ENCODE measurements at places on chromosomes 13 and 19.

DNA sequence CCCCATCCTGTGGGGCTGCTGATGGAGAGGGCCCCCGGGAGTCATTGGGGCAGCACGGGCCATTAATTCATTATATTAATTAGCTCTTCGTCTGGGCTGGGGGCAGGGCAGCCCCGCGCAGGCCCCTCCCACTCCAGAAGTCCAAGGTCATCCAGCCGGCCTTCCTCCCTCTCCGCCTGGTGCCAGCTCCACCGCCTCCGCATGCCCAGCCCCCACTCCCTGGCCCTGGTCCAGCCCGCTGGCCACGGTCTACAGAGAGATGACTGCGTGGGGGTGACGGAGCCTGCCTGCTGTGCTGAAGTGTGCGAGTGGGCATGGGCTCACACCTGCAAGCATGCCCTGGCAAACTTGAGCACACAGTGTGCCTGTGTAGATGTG lies 8.8 kb downstream of the IGLON5 start:
- DNase-seq, result no peak

DNA sequence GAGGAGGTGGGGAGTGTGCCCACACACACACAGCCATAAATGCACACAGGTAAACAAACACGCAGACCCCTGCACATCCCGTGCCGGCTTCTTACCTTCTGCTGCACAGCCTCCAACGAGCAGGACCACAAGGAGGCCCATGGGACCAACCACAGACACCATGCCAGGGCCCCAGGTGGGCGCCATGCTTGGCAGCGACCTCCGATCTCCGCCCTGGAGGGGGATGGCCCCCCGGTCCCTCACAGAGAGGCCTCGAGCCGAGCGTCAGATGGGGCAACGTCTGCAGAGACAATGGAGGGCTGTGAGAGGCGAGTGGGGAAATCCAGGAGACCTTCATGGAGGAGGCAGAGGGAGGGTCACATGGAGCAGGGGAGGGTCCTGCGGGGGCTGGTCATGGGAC lies 54.7 kb downstream of the PTPRS start:
- DNase-seq, result no peak

- DNase-seq, result no peak
Observed at GRCh38 chr19:39987167-39987566, 9.7 kb upstream of the ZNF546 start.

- DNase-seq, result no peak
Observed at GRCh38 chr13:40158218-40158617, 502.8 kb downstream of the COG6 start.

GRCh38 chr13:80164462-80164861 lies 176.5 kb downstream of the SPRY2 start:
- no peak for DNase-seq

GRCh38 chr19:12899891-12900518 lies 9.0 kb downstream of the GCDH start:
- no peak for DNase-seq

DNA sequence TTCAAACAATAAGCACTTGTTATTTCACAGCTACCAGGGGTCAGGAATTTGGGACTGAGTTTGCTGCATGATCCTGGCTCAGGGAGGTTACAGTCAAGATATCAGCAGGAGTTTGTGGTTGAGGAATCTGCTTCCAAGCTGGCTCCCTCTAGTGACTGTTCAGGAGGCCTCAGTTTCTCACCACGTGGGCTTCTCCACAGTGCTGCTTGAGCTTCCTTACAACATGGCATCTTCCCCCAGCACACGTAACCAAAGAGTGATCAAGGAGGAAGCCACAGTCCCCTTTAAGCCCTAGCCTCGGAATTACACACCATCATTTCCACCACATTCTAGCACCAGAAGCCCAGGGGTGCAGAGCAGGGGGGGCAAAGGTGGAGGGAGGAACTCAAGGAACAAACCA lies 28.8 kb downstream of the CELF5 start:
- DNase-seq, result no peak

- peak; percentile 43 for DNase-seq
Observed at GRCh38 chr19:1068009-1069001, 1.3 kb downstream of the ARHGAP45 start.

DNA sequence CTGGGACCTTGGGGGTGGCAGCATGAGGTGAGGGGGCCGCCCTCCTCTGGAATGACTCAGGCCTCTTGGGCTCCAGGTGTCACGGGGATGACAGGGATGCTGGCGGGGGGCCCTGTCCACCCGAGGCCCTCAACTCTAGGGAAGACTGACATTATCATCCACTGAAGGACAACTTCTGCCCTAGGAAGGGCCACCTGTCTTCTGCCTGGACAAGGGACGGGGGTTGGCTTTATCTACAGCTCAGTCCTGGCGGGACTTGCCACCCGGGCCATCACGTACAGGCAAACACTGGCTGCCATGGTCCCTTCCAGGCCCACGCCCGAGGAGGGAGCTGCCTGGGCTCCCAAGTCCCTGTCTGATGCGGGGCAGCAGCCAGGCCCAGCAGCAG lies 130.7 kb downstream of the STK24 start:
- no peak for DNase-seq

DNA sequence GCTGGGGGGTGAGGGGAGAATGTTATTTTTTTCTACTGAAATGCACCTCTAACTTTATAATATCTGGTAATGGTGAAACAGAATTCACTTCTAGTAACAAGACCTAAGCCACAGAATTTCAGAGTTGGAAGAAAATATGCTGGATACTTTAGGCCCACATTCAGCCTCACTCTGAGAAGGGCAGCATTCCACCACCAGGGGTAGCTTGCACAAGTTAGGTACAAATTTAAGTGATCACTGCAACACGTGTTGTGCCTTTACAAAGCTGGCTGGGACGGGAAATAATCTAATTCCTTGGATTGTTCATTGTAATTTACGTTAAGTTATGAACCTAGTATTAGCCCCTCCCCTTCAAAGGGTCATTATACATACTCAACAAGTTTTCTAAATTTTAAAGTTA lies 192.3 kb downstream of the RGCC start:
- DNase-seq, result no peak

DNA sequence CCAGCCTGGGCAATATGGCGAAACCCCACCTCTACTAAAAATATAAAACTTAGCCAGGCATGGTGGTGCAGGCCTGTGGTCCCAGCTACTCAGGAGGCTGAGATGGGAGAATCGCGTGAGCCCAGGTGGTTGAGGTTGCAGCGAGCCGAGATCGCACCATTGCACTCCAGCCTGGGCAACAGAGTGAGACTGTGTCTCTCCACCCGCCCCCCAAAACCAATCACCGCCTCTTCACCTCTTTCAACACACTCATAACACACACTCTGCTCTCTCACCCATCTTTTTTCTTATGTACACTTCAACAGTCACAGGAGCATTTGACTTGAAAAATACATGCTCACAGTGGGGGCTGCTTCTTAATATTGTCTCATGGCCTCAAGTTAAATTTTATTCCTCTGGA lies 76.8 kb downstream of the ESD start:
- no peak for DNase-seq

GRCh38 chr13:41645331-41645730 lies 188.0 kb downstream of the RGCC start:
- no peak for DNase-seq

GRCh38 chr13:73742982-73743381 lies 391.2 kb downstream of the KLF12 start:
- DNase-seq, result no peak

GRCh38 chr13:46982856-46983582 lies 86.2 kb upstream of the HTR2A start:
- DNase-seq, result no peak

DNA sequence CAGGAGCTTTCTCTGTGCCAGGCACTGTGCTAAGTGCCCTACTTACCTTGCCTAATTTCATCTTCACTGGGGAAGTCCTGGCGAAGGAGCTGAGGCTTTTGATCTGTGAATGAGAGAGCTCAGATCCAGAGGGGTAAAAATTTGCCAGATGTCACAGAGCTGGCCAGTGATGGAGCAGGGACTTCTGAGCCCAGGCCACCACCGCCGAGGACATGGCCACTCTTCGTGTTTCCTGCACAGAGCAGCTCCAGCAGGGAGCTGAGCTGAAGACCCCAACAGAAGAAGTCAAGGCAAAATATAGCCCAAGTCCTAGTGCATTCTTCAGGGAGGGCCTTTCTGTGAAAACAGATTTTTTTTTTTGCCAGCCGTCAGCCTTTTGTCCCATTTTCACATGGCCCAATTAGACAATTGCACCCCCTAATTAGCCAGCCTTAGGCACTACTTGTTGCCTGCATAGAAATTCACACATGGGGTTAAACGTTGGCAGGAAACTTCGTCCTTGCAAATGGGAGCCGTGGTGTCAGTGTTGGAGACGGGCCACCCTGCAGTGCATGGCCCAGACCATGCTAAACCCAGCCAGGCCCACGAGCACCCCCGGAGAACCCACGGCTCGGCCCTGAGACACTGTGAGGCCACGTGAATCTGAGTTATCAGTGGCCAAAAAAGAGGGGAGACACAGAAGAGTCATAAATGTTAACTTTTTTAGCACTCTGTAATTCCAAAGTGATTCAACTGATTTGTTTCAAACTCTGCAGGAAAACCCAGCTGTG lies 7.8 kb downstream of the ZNF536 start:
- no peak for DNase-seq

DNA sequence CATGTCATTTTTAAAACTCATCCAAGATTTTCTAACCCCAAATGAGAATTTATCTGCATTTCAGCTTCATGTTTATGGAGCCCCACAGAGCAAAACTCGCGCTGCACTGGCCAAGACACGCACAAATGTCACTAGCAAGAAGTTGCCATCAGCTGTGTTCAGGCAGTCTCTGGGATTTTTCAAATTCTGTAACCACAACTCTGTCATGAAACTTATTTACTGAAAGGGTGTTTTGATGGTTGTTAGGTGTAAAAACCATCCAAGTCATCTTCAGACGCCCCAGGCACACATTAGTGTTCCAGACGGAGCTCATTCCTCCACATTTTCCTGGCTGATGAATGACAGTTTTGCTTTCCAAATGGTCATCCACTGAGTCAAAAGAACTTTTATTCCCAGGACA lies 63.4 kb downstream of the SLC7A1 start:
- DNase-seq, result no peak

GRCh38 chr13:103965506-103966243 lies 899.5 kb upstream of the SLC10A2 start:
- DNase-seq, result no peak

- no peak for DNase-seq
Observed at GRCh38 chr13:111171629-111172028, 56.5 kb downstream of the ARHGEF7 start.

- DNase-seq, result no peak
Observed at GRCh38 chr13:66305961-66306617, 924.0 kb downstream of the PCDH9 start.

DNA sequence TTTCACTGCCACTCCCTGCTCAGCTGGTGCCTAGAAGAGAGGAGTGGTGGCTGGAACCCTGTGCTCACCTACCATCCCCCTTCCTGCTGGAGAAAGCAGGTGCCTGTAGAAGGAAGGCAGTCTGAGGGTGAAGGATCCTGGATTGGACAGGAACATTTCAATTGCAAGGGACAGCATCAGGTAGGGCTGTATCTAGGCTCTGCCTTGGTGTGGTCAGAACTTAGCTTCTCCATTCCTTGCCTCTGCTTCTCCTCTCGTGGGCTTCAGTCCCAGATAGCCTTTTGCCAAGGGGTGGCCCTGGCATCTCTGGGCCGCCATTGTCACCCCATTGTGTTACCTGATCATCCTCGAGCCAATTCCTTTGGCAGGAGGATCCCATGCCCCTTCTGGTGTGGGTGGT lies 73.2 kb upstream of the KCTD15 start:
- no peak for DNase-seq

- DNase-seq, result no peak
Observed at GRCh38 chr13:48879432-48879831, 96.3 kb upstream of the FNDC3A start.

- peak; percentile 8 for DNase-seq
Observed at GRCh38 chr19:38538793-38539528, 78.8 kb downstream of the MAP4K1 start.

- no peak for DNase-seq
Observed at GRCh38 chr19:10535613-10536012, 8.1 kb upstream of the ATG4D start.

DNA sequence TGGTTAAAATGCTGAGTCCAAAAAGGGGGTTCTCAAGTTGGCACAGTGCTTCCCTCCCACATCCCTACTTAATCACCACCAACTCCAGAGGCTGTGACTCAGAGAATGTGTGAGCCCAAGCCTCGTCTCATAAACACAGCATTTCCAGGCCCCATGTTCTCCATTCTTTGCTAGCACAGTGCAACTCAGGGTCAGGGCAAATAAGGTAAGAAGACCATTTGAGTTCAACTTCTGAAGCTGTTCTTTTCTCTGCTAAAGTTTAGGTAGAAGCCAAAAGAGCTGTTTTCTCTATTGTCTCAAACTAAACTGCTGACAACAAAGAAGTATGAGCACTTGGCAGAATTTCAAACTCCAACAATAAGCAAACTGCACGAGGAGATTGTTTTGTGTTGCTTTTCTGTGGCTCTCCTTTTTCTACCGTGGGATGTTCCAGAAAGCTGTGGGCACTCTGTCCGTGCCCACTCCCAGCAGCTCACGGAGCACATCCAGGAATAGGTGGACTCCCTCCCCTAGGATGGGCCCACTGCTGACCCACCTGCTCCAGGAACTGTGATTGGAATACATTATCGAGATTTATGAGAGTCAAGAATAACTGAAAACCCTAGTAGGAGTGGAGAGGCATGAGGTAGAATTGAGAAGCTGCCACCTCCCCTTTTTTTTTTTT lies 494.3 kb downstream of the COG6 start:
- DNase-seq, result no peak

- DNase-seq, result no peak
Observed at GRCh38 chr19:29380581-29380980, 145.2 kb upstream of the VSTM2B start.

- no peak for DNase-seq
Observed at GRCh38 chr13:88063741-88064140, 392.6 kb downstream of the SLITRK5 start.

DNA sequence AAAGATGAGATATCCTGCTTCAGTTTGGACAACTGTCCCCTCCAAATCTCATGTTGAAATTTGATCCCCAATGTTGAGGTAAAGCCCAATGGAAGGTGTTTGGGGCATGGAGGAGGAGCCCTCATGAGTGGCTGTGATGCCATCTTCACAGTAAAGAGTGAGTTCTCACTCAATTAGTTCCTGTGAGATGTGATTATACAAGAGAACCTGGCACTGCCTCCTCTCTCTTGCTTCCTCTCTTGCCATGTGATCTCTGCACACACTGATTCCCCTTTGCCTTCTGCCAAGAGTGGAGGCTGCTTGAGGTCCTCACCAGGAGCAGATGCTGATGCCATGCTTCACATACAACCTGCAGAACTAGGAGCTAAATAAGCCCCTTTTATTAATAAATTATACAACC lies 86.9 kb downstream of the HSPH1 start:
- DNase-seq, result no peak

GRCh38 chr13:23578411-23579071 lies 8.3 kb downstream of the TNFRSF19 start:
- DNase-seq, result peak; percentile 51

- DNase-seq, result no peak
Observed at GRCh38 chr19:4367781-4368127, 24.4 kb downstream of the MPND start.

DNA sequence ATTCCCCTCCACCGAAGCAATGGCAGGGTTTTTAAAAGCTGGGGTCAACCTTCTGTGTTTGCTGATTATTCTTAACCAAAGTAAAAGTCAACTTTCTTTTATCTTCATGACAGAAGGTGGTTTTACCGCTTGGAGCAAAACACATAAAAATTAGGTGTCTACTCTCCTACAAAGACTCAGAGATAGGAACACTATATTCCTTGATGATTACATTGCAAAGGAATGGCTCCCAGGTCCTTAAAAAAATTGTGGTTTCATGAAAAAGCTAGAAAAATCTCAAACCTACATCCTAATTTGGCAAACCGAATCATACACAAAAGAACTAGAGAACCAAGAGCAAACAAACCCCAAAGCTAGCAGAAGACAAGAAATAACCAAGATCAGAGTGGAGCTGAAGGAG lies 760.4 kb upstream of the PCDH20 start:
- DNase-seq, result no peak

All from stimulated activated naive CD4-positive, alpha-beta T cell treated with Interleukin-2 at 50 U/mL for 16 hours (primary cell).